A172 (cell line): ENCODE measurements at places on chromosomes 5 and 9. TPM values are rescaled to one million over a fixed set of nuclear protein-coding genes. Genes with fewer than 3 reads are reported as not detected.
A peak's percentile ranks its signal among the peaks of the same experiment; 100 is the strongest.

SOX30 gene
- total RNA-seq = not detected in 2 replicates

DNA sequence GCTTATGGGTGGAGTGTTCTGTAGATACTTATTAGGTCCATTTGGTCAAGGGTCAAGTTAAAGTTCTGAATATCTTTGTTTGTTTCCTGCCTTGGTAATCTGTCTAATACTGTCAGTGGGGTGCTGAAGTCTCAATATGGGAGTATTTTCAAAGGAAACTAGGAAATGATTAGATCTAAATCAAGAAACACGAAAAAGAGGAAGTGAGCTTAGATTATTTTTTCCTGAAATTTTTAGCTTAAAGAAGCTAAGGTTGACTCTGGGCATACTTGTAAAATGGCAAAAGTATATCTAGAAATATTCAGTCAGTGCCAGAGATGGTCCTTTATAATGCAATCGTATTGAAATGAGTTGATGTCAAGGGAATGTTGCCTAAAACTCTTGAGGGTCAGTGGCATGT, 313.5 kb downstream of the ICE1 start:
- DNase-seq = no peak

- DNase-seq = peak; percentile 70
These were observed 21.7 kb downstream of the F2RL2 start for GRCh38 chr5:76601470-76601869.

DNA sequence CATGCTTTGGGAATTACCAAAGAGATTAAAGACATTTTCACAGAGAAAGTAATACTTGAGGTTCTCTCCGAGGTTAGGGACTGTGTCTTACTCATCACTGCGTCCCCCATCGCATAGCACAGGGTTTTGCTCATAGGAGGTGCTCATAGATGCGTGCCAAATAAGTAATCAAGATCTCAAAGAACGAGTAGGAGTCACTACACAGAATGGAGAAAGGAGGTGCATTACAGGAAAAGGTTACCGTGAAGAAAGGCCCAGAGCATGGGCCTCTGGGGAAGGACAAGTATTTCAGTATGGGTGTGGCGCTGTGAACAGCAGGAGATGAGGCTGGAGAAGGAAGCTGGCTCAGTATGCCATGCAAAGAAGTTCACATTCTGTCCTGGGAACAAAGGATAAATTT, 182.4 kb downstream of the ACTL7B start:
- DNase-seq = no peak

DNA sequence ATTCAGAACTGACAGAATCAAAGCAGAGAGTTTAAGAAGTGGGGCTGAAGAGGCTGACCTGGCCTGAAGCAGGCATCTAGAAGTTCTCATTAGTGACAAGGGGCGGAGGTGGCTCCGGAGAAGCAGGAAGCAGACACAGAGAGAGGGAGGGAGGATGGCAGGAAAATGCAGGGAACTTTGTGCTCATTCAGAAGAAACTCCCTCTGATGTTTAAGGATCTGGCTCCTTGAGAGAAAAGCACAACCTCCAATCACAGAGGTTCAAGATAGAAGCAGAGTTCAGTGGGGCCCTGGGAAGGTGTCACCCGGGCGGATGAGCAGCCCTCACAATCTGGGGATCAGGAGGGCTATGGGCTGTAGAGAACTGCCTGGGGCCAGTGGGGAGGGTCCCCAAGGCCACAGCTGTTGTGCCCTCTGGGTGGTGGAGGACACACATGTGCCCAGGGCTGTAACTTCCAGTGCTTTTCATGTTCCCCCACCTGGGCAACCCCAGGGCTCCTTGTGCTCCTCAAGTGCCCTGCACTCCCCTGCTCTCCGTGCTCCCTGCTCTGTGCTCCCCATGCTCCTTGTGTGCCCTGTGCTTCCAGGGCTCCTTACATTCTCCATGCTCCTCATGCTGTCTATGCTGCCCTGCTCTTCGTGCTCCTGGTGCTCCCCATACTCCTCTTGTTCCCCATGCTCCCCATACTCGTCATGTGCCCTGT, 51.4 kb downstream of the TRIP13 start:
- DNase-seq = no peak

LURAP1L gene
- 4.9 and 6.6 TPM in 2 replicates for total RNA-seq

DNA sequence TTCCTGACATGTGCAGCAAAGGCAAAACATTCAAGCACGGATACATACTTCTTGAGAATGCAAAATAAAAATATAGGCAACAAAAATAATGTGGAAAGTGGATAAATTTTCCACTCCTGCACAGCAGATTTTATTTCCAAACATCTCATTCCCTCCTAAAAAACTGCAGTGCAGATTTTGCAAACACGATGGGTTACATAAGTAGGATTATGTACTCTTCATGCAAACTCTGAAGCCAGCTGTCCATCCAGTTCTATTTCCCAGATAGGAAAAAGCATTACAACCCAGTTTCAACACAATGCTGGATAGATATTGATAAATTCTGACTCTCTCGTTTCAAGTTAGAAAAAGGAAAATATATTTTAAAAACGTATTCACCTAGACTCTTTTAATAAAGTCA, 52.7 kb upstream of the CCNG1 start:
- DNase-seq = no peak

CERCAM gene
- total RNA-seq = 60.3 and 64.0 TPM in 2 replicates

DNA sequence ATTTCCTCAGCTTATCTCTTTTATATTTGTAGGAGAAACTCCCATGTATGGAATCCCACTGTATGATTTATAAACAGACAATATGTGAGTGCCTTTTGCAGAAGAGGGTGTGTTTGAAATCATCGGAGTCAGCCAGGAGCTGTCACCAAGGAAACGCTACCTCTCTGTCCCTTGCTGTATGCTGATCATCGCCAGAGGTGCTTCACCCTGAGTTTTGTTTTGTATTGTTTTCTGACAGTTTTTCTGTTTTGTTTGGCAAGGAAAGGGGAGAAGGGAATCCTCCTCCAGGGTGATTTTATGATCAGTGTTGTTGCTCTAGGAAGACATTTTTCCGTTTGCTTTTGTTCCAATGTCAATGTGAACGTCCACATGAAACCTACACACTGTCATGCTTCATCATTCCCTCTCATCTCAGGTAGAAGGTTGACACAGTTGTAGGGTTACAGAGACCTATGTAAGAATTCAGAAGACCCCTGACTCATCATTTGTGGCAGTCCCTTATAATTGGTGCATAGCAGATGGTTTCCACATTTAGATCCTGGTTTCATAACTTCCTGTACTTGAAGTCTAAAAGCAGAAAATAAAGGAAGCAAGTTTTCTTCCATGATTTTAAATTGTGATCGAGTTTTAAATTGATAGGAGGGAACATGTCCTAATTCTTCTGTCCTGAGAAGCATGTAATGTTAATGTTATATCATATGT, 18.0 kb upstream of the CTSL start:
- no peak for DNase-seq

DNA sequence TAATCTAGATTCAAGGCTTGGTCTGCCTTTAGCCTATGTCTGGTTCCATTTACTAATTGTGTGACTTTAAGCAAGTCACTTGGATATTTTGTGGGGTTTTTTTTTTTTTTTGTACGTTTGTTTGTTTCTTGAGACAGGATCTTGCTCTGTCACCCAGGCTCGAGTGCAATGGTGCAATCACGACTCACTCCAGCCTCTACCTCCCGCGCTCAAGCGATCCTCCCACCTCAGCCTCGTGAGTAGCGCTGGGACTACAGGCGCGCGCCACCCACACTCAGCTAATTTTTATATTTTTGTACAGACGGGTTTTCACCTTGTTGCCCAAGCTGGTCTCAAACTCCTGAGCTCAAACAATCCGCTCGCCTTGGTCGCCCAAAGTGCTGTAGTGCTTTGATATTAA, 1.1 kb upstream of the PFDN1 start:
- DNase-seq = no peak

- DNase-seq = no peak
These were observed 19.5 kb downstream of the ERAP1 start for GRCh38 chr5:96788112-96788749.

DNA sequence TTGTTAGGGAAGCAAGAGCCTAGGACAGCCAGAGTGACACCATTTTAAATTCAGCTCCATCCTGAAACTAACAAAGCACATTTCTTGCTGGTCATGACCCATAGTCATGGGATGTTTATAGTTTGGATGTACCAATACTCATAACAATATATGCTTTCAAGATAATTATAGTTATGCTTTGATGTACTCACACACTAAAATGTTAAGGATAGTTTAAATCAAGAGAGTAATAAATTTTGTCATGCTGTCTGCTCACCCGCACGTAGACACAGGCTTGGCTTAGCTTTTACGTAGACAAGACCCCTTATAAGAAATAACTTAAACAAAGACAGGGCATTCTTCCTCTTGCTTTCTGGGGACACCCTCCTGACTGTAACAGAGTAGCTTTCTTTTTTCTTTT, 8.9 kb upstream of the STXBP1 start:
- DNase-seq = no peak

DNA sequence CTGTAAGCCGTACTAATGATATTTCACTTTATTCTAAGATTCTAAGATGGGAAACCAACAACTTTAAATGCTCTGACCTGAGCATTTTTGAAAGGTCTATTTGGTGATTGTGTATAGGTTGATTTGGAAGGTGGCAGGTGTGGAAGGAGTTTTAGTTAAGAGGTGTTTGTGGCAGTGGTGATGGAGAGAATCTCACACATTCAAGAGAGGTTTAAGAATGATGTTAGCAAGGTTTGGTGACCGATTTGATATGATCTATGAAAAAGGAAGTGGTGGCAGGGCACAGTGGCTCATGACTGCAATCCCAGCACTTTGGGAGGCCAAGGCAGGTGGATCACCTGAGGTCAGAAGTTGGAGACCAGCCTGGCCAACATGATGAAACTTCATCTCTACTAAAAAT, 319.2 kb upstream of the CD180 start:
- DNase-seq = no peak

NTRK2 gene
- not detected in 2 replicates for total RNA-seq

SPTAN1 gene
- 411 and 440 TPM in 2 replicates for total RNA-seq

GRCh38 chr5:135883441-135883840, 12.2 kb downstream of the IL9 start:
- DNase-seq = no peak

- DNase-seq = no peak
These were observed 56.7 kb upstream of the EQTN start for GRCh38 chr9:27353474-27354229.

CCDC171 gene
- total RNA-seq = 1.4 and 4.5 TPM in 2 replicates

ORM2 gene
- total RNA-seq = not detected in 2 replicates

FSTL4 gene
- 0.10 and 1.1 TPM in 2 replicates for total RNA-seq

GTF2H2 gene
- 60.1 and 79.0 TPM in 2 replicates for total RNA-seq

NUTM2F gene
- total RNA-seq = not detected in 2 replicates

- DNase-seq = no peak
These were observed 148.3 kb upstream of the MSX2 start for GRCh38 chr5:174576042-174576441.

DNA sequence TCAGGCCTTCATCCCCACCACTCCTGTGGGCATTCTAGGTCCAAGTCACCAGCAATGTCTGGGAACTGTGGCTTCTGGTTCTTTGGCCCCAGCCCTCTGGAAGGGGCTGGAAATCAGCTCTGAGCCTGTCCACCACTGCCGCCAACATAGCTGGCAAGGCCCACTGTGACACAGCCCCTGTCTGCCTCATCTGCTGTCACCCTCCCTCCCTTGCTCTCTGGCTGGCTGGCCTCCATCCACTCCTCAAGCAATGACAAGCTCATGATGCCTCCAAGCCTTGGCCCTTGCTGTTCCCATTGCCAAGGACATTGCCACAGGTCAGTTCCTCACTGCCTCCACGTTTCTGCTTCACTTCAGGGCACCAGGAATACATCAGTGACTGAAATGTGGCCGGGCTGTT, 93.7 kb downstream of the LHX2 start:
- DNase-seq = no peak

DNA sequence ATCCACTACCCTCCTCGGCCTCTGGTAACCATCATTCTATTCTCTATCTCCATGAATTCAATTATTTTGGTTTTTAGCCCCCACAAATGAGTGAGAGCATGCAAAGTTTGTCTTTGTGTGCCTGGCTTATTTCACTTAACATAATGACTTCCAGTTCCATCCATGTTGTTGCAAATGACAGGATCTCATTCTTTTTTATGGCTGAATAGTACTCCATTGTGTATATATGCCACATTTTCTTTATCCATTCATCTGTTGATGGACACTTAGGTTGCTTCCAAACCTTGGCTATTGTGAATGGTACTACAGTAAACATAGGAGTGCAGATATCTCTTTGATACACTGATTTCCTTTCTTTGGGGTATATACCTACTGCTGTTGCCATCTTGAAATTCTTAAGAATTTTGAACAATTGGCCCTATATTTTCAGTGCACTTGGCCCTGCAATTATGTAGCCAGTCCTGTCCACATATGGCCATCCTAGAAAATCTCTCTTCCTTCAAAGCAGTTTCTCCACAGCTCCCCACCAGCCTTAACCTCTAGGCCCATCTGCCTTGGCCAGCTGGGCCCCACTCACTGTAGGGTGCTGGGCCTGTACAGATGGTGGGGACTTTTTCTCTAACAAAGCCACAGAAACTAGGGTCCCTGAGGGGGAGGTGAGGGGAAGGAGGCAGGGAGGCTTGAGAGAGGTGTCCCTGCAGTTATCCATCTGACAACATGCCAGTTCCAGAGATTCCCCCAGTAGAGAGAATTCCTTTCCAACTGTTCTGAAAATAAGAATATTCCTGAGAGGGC, 81.9 kb upstream of the LHFPL2 start:
- no peak for DNase-seq

DNA sequence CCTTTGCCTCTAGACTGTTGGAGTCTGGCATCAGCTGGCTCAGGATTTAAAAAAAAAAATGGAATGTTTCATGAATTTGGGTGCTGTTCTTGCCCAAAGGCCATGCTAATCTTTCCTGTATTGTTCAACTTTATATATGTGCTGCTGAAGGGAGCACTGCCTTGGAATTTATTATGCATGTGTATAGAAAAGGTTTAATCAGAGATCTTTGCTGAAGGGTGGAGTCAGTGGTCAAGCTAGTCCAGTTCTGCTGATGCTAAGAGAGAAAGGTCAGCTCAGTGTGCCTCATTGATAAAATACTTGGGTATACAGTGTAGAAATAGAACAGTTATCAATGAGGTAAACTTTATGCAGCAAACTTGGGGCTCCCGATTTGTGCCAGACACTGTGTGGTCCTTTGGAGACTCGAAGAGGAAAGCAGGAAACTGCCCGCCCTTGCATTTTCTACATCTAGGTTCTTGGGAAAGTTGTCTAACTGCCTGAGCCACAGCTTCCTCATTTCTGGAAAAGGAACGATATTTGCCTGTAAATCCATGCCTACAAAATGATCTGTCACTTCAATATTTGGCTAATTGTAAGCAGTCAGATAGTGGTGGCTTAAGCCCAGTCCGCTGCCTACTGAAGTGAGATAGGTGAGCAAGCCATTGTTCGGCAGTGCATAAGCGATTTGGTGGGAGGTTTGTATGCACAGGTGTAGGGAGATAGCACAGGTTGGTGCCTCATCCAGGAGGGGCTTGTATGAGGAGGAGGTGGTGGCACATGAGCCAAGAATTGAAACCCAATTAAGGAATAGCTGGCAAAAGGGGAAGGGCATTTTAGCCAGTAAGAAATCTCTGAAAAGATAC, 29.2 kb upstream of the GTF2H2C start:
- DNase-seq = no peak

- no peak for DNase-seq
These were observed 6.3 kb downstream of the MYO10 start for GRCh38 chr5:16929831-16930230.
